ENCODE measurements at places on chromosomes 6 and 20. TPM values are rescaled to one million over a fixed set of nuclear protein-coding genes. Genes with fewer than 3 reads are reported as not detected.

Gene PLG
- total RNA-seq: not detected

Gene NINL
- total RNA-seq: 12.5 TPM

Gene SCRT2
- not detected for total RNA-seq

Gene HCRTR2
- total RNA-seq: not detected

Gene NOX3
- total RNA-seq: not detected

Gene BHLHE23
- total RNA-seq: not detected

Gene NFKBIE
- 27.0 TPM for total RNA-seq

Gene BRPF3
- 20.1 TPM for total RNA-seq

Gene TXNDC5
- total RNA-seq: 1,605 TPM

Gene SMOC2
- not detected for total RNA-seq

Gene SUMO4
- total RNA-seq: 5.5 TPM

Gene PPP1R11
- total RNA-seq: 31.0 TPM

Gene FAM162B
- total RNA-seq: 0.36 TPM

All from thoracic aorta endothelial cell (primary cell).